ENCODE measurements at places on chromosomes 3 and 15.

- no peak for DNase-seq
Measured at GRCh38 chr3:69283496-69283895, 102.4 kb downstream of the FRMD4B start.

GRCh38 chr3:182083112-182083511 is 371.4 kb downstream of the SOX2 start:
- no peak for DNase-seq

- peak; percentile 47 for DNase-seq
Measured at GRCh38 chr15:59346951-59347350, 25.7 kb downstream of the MYO1E start.

- peak; percentile 26 for DNase-seq
Measured at GRCh38 chr3:42061713-42062380, 29.3 kb upstream of the TRAK1 start.

GRCh38 chr3:191680989-191681597 is 220.1 kb downstream of the PYDC2 start:
- DNase-seq, result no peak

Measured in WTC11 (cell line).